GOT3 (cell line): ENCODE measurements at places on chromosomes 2 and 18.

- DNase-seq, result no peak
Observed at GRCh38 chr2:89844221-89844943, 1152.9 kb downstream of the RPIA start.

- DNase-seq, result no peak
Observed at GRCh38 chr2:105797298-105797819, 52.6 kb downstream of the NCK2 start.

DNA sequence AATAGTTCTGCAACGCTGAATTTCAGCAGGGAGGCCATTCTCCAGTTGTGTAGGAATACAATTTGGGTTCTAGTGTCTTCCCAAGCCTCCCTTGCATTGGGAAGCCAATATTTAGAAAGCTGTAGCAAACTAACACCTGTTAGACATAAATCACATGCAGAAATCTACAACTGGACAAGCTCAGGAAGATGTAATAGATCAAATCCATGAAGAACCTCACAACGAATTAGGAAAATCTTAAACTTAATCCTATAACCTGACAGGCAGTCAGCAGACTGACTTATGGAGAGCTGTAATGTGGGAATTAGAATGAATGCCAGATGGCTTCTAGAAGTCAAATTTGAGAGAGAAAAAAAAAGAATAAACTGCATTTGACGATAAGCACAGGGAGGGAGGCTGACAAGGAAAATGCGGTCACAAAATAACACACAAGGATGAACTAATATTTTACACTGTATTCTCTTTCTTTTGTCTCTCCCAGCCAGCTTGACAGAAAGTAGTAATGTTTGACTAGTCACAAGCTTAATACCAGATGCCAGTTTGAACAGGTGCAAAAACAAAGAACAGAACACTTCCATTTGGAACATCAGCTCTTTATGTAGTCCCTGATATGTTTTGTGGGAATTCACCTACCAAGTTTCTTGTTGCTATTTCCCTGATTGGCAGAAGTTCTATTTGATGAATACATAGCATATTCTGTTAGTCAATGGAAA, 50.8 kb upstream of the FANCL start:
- no peak for DNase-seq

- DNase-seq, result no peak
Observed at GRCh38 chr2:1484131-1484884, 71.0 kb downstream of the TPO start.

DNA sequence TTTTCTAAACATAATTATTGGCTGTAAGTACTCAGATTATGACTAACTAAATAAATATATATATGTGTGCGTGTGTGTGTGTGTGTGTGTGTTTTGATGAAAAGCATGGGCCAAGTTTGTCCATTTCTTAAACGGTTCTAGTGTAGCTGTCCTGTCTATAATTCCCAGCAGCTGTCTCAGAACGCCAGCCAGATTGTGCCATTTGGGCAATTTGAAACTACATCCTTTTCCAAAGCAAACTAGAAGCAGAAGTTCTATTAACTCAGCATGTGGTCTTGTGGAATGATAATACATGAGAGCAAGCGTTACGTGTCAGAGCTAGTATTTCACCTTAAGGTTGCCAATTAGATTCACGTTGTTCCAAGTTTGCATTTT, 1.7 kb downstream of the ARHGAP28 start:
- DNase-seq, result no peak

- DNase-seq, result no peak
Observed at GRCh38 chr2:28164280-28164801, 228.3 kb upstream of the FOSL2 start.

- no peak for DNase-seq
Observed at GRCh38 chr2:143225931-143226330, 96.7 kb downstream of the ARHGAP15 start.

DNA sequence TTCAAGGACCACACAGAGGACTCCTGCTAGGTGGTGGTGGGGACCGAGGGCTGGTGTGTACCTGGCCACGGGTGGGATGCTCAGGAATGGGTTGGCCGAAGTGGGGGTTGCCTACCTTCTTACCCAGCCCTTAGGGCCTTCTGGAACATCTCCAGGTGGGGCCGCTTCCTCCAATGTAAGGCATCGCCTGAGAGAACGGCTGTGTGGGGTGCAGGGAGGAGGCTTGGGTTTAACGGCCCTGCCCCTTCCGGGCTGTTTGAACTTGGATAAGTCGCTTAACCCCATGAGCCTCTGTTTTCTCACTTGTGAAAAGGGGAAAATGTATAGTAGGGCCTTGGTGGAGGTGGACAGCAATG, 35.0 kb downstream of the EMILIN2 start:
- no peak for DNase-seq
